Karpas-422 (cell line): ENCODE measurements at places on chromosomes 12 and 14.

DNA sequence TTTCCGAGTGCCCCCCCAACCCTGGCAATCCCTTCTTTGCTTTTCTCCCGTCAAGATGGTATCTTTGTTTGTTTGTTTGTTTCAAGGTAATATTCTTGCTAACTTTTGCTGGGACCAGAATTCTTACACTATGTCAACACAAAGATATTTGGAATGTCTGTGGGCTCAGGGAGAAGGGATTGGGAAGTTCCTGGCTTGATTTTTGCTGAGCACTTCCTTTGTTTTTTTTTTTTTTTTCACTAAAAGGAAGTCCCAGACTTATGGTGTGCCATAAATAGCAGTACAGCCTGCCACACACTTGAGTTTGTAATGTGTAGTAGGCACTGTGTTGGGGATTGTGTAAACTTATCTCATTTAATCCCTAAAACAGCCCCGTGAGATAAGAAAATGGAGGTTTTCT lies 11.2 kb upstream of the RNU6-7 start:
- no peak for DNase-seq

GRCh38 chr14:38385836-38386235 lies 129.9 kb upstream of the CLEC14A start:
- DNase-seq = no peak

DNA sequence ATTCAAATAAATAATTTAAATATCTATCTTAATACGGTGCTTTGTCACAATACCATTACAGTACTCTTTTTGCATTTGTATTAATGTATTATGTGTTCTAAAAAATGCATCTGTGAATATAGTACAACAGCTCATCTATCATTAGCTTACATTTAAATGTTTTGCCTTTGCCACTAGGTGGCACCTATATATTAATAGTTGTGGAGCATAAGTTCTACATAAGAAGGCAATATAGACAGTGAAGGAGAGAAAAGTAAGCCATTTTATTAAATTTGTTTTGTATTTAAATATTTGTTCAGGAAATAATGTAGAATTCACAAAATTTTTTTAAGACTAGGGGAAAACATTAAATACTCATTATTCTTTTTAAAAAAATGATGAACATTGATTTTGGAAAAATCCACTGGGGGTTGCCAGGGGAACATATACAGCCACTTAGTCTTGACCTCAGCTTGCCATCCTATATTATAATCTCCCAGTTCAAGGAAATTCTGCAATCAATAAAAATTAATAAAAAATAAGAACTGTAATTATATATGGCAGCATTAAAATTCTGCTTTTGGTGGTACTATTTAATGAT lies 9.8 kb downstream of the CCER1 start:
- DNase-seq = peak; percentile 76

GRCh38 chr14:99395909-99396530 lies 84.6 kb downstream of the SETD3 start:
- DNase-seq = no peak

DNA sequence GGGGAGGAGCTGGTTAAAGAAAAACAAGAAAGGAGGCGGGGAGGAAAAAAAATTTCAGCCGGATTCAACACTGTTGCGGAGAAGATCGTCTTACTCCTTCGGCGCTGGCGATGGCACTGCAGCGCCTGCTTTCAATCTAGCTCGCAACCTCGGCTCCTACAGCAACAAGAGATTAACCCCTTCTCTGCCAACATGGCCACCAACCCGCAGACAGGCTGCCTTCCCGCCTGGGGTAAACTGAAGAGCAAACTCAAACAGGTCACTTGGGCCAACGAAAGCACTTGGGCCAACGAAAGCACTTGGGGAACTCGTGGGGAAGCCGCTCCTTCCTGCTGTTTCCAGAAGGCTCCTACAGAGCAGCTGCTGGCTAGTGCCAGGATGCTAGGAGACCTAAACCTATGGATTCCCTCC lies 73.7 kb downstream of the CIT start:
- DNase-seq = no peak

GRCh38 chr14:36503771-36504741 lies 16.0 kb downstream of the NKX2-1 start:
- no peak for DNase-seq

GRCh38 chr12:12612358-12612757 lies 682 bp downstream of the CREBL2 start:
- peak; percentile 54 for DNase-seq

- DNase-seq = peak; percentile 73
Measured at GRCh38 chr14:104096751-104097700, 11.5 kb downstream of the ASPG start.

DNA sequence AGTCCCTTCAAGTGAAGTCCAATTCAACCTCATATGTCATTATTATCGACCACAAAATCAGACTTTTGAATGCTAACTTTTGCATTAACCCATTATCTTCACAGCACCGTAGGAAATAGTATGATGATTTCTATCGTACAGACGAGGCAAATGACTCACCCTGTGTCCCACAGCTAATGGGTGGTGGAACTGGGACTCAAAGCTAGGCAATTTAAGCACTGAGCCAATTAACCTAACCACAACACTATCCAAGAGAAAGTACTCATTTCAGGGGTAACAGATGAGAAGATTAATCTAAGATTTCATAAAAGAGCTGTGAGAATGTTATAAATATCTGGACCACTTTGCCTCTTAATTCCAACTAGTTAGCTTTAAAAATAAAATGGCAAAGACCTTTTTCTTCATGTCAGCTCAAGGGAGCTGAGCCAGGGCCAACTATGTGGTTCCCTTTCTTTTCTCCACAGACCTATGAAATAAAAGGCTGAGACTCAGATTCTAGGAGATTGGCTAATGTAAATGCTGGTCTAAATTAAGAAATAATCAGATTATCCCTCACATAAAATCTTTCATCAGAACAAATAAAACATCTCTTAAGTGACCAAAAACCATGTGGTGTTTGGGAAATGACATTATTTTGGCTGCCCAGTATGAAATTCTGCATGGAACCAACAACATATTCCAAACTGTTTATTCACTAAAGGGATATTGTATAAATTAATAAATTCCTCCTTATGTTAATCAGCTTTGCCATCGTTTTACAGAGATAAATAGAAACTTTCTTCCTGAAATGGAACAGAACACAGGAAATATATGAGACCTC lies 4.9 kb downstream of the PTGER2 start:
- no peak for DNase-seq

- DNase-seq = no peak
Measured at GRCh38 chr14:69363055-69363454, 35.0 kb downstream of the ERH start.

DNA sequence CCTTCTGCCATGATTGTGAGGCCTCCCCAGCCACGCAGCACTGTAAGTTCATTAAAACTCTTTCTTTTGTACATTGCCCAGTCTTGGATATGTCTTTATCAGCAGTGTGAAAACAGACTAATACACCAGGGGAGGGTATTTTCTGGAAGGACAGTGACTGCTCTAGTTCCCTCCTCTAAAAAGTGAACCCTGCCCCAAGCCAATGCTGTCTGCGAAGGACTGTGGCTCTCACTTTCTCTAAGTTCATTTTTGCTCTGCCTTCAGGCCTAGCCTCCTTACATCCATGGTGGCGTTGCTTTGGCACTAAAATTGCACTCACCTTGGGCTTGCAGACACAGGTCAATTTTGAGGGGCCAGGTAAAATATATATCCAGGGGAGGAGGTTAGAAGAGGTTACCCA lies 323.0 kb downstream of the VRK1 start:
- no peak for DNase-seq

DNA sequence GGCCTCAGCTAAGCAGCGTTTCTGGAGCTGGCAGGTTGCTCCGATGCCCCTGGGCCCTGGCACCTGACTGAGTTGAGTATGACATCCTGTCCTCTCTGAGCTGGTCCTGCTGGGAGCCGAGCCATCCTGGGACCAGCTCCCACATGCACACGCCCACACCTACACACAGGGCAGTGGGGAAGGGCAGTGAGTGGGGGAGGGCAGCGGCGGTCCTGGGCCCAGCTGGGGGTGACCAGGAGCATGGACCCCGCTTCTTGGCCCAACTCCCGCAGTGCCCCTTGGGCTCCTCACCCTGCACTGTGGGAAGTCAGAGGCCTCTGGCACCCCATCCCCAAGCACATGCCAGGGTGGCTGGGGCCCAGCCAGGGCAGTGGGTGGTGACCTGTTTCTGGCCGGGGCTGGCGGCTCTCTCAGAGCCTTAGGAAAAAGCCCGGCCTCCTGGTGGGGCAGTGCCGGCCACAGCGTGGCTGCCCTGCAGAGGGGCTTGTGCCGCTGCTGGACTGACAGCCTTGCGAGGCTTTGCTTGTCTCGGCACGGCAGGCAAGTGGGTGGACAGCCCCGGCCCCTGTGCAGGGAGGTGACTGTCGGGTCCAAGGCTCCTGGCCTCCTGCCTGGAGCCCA lies 5.9 kb upstream of the CRIP2 start:
- DNase-seq = no peak

DNA sequence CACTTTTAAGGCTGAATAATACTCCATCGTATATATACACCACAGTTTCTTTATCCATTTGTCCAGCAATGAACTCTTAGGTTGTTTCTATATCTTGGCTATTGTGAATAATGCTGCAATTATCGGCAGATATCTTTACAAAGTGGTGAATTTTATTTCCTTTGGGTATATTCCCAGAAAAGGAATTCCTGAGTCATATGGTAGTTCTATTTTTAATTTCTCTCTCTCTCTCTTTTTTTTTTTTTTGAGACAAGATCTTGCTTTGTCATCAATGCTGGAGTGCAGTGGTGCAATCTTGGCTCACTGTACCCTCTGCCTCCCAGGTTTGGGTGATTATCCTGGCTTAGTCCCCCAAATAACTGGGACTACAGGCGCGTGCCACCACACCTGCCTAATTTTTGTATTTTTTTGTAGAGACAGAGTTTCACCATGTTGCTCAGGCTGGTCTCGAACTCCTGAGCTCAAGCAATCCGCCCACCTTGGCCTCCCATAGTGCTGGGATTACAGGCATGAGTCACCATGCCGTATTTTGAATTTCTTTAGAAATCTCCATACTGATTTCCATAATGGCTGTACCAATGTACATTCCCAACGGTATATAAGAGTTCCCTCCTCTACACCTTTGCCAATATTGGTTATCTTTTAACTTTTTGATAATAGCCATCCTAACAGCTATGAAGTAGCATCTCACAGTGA lies 98.4 kb downstream of the EFCAB11 start:
- DNase-seq = no peak

- DNase-seq = peak; percentile 52
Measured at GRCh38 chr14:103537175-103537990, 8.4 kb downstream of the TRMT61A start.

DNA sequence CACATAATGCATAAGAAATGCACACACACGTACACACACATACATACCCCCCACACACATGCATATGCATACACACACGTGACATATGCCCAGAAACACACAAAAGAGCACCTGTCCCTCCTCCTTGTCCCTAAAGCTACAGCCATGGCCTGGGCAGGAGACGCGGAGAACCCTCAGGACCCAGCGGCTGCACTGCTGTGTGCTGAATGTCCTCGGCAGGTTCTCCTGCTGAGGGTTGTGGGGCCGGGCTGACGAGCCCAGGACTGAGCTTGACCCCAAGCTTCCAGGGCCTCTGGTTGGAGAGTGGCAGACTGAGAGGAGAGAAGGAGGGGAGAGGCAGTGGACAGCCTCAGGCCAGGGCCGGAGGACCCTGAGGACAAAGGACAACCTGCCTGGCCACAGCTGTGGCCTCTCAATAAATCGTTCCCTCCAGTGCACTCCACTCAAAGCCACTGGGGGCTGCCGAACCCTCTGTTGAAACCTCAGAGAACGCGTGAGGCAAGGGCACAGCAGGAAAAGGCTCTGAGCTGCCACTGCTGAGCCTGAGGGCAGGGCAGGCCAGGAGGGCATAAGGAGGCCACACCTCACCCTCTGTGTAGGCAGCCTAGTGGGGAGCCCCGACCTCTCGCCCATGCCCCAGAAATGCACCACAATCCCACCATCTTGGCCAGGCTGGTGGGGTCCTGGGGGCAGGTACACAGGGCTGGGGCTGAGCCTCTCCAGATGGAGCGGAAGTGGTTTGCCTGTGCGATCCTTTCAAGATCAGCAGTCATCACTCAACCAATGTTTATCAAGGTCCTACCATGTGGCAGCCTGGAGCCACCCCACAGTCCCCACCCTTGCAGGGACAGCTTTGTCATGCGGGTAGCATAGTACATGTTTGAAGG lies 3.1 kb downstream of the CACNA2D4 start:
- no peak for DNase-seq

DNA sequence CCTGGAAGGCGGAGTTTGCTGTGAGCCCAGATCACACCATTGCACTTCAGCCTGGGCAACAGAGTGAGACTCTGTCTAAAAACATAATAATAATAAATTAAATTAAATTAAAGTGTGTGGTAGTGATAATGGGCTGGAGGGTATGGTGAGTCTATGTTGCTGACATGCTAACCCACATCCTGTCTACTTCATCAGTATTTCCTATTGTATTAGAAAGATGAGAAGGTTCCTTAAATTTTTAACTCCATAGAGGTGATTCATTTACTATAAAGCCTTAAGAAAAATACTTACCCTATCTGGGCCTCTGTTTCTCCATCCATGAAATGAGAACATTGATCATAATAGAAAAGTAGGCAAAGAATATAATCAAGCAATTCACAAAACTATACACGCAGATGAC lies 280.5 kb downstream of the FBXL14 start:
- DNase-seq = no peak

GRCh38 chr14:77058117-77058516 lies 29.6 kb upstream of the IRF2BPL start:
- no peak for DNase-seq

DNA sequence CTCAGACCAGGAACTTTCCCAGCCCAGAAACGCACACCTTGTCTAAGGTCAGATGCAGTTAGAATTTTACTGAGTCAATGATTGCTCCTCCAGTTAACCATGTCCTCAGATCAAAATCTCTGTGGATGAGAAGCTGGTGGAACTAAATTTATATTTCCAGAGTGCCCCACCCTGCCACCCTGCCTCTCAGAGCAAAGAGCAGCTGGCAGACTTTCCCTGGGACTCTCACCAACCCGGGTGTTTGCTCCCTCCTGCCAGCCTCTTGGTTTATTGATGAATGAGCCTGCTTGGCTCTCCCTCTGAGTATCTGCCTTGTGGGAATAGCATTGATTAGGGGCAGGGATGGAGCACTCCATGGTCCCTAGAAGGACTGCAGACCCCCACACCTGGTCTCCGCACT lies 5.9 kb upstream of the KRT1 start:
- no peak for DNase-seq

DNA sequence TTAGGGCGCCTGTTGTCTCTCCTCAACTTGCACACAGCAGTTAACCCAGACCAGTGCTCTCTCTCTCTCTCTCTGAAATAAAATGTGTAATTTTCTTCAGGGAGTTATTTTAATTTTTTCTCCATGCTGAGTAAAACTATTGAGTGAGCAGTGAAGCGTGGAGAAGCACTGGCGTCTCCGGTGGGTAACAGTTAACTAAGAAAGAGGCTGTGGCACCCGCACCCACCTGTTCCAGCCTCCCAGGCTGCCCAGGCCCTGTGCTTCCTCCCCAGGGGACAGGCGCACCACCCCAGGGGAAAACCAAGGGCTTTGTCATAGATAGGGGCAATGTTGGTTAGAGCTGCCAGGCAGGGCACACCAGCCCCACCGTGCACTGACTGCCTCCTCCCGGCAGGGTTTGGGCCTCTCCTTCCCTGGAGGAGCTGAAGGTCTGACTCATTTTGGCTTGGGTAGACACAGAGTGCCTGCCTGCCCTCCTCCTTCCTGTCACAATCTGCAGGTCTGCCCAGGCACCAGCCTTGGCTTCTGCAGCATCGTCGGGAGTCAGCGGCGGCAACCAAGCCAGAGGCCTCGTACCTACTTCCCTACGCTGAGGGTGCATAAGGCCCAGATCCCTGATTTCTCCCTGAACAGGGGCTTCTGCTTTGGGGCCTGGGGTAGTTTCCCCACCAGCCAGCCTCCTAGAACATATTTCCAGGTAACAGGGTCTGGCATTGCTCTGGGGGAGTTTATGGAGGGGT lies 3.9 kb downstream of the HOXC5 start:
- DNase-seq = no peak

GRCh38 chr14:74861734-74862090 lies 14.2 kb downstream of the PROX2 start:
- DNase-seq = no peak
